Stomach (tissue), 19 donors: ENCODE measurements at places on chromosomes 12 and 14.

DNA sequence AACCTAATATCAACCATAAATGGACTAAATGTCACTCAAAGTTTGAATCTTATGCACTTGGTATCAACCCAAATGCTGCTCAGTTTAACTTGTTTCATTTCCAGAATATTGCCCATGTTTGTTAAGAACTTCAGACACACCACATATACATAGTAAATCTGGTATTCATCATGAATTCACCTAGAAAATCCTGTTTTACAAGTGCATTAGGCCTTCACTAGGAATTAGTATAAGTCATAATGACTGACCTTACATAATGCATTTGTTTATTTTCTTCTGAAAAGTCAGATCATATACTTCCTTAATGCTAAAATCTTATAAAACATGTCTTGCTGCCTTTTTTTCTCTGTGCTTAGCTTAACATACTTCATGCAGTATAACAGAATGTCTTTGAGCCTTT lies 66.1 kb downstream of the ABCD2 start:
- DNase-seq: no peak

DNA sequence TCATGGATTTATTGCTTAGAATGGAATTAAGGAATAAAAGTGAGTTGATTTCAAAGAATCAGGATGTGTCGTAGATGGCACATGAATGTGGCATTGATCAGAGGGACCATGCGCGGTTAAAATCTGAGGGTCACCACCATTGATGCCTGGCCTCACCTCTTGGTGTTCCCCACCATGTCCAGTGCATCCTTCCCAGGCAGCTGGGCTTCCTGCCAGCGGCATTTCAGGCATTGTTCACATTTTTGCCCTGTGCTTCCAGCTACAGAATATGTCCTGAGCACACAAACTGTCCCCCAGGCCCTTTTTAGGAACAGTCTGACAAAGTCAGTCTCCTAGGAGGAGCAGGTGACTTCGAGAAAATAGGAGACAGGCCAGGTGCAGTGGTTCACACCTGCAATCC lies 42.0 kb upstream of the TSPAN9 start:
- no peak for DNase-seq

- DNase-seq: peak; percentile 37
Measured at GRCh38 chr14:57244106-57244505, 24.6 kb downstream of the EXOC5 start.

DNA sequence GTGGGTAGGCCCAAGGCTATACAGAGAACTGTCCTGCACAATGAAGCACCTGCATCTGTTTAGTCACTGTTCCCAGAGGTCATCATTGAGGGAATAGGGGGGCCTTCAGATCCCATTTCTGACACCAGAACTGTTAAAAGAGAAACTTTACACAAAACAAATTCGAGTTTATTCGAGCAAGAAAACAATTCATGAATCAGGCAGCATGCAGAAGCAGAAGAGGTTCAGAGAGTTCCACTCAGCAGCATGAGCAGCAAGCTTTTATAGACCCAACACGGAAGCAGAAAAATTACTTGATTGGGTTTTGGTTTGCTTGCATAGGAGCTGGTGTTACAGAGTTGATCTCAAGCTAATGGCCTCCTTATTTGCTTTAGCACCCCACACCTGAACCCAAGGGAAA lies 1.7 kb upstream of the SFSWAP start:
- no peak for DNase-seq

GRCh38 chr12:16789204-16789790 lies 183.3 kb upstream of the LMO3 start:
- no peak for DNase-seq
